ENCODE measurements at places on chromosomes 1 and 21. TPM values are rescaled to one million over a fixed set of nuclear protein-coding genes. Genes with fewer than 3 reads are reported as not detected.

The DMRTA2 gene
- total RNA-seq = 0.42 TPM

The GPR25 gene
- total RNA-seq = not detected

The BMP8B gene
- total RNA-seq = 0.12 TPM

The ARPC5 gene
- 92.0 TPM for total RNA-seq

The CSDE1 gene
- 763 TPM for total RNA-seq

The WNT2B gene
- 4.0 TPM for total RNA-seq

The PLEKHO1 gene
- 142 TPM for total RNA-seq

The PAQR6 gene
- 10.8 TPM for total RNA-seq

The OR2G6 gene
- not detected for total RNA-seq

The S100A4 gene
- total RNA-seq = 4.7 TPM

The DNALI1 gene
- total RNA-seq = 12.2 TPM

GRCh38 chr1:36377791-36378492 is 7.8 kb downstream of the STK40 start:
- DNase-seq = no peak

DNA sequence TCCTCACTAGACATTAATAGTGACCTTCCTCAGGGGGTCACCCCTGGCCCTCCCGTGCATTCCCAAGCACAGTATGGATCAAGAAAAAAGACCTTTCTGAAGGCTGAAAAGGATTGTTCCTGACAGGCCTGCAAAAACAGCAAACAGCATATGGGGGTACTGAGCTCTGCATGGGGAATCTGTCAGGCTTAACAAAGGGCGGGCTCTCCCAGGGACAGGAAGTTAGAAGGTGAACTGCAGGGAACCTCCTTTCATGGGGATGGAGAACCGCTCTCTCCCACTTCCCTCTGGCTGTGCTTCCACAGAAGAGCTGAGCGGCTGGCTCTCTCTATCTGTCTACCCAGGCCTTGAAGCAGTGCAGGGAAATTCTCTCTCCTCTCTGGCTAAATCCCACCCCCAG is 91.7 kb downstream of the DTL start:
- no peak for DNase-seq

DNA sequence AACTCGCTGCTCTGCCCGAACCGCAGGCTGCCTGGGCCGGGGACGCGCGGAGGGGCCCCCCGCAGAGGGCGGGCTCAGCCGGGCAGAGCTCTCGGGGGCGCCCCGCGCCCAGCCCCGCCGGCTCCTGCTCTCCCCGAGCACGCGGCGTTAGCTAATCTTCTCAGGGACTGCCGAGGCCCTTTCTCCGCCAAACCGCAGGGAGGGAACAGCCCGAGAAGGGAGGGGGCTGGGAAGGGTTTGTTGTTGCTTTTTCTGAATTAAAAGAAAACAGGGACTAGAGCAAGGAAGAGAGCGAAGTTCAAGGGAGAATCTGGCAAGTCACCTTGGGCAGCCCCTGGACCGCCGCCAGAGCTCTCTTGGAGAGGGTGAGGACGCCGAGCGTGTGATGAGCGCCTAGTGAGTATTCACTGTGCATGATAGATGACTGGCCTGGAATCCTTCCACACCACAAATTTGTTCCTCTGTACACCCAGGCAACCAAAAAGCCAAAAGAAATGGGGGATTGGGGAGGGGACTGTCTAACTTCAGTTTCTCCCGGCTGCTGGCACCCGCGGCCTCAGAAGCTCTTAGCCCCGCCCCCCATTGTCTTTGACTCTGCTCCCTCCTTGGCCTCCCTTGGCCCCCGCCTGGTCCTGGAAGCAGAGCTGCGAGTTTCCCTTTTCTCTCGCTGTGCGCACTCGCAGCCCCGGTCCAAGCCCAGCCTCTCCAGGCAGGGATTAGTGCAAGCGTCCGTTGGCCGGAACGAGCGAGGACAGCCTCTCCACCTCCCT is 19.7 kb upstream of the LMX1A start:
- DNase-seq = peak; percentile 60

GRCh38 chr1:6157132-6157527 is 23.0 kb downstream of the CHD5 start:
- DNase-seq = no peak

DNA sequence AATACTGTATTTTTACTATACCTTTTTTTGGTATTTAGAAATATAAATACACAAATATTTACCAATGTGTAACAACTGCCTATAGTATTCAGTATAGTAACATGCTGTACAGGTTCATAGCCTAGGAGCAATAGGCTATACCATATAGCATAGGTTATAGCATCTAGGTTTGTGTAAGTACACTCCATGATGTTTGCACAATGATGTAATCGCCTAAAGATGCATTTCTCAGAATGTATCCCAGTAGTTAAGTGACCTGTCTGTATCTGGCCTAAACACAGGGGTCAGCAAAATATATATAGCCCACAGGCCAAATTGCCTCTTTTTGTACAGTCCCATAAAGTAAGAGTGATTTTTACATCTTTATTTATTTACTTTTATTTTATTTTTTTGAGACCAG is 24.2 kb downstream of the ZBTB8OS start:
- DNase-seq = no peak

GRCh38 chr1:76238094-76238628 is 163.6 kb downstream of the ST6GALNAC3 start:
- no peak for DNase-seq

DNA sequence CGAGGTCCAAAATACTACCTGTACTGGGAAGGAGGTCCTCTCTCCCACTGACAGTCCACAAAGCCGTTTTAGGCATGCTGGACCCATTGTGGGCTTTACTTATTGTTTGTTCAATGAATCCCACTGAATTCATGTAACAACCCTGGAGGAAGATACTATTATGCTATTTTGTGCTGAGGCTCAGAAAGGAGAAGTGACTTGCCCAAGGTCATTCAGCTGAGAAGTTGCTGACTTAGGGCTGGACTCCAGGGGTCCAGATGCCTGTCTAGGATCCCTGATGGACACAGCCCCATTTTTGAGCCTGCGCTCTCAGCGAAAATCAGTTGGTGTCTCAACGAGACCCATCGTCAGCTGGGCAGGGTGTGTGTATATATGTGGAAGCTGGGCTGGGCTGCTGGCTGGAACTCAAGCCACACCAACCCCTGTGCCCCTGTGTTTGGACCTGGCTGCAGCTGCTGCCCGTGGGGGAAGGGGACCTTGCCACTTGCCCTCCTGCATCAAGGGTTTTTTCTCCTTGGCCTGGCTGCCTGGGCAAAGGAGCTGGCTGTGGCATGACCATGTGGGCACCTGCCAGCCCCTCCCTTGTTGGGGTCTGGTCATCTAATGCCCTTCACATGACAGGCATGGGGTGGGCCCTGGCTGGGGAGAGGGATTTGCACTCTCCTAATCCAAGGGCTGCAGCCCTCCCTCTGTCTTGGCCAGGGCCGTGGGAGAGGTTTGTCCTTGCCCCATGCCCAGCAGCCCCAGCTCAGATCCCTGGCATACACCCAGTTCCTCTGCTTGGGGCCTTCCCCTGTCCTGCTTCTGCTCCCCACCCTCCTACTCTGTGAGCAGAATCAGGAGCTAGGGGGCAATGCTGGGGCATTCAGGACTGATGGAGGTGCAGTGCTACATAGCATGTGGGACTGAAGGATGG is 15.0 kb downstream of the KCNQ4 start:
- DNase-seq = no peak

- no peak for DNase-seq
These were observed 62.7 kb downstream of the SKI start for GRCh38 chr1:2290595-2291510.

- DNase-seq = no peak
These were observed 81.0 kb downstream of the RPS6KC1 start for GRCh38 chr1:213131851-213132655.

GRCh38 chr1:200670242-200671118 is 773 bp upstream of the DDX59 start:
- DNase-seq = peak; percentile 21

GRCh38 chr21:46617267-46618051 is 12.6 kb upstream of the S100B start:
- no peak for DNase-seq

DNA sequence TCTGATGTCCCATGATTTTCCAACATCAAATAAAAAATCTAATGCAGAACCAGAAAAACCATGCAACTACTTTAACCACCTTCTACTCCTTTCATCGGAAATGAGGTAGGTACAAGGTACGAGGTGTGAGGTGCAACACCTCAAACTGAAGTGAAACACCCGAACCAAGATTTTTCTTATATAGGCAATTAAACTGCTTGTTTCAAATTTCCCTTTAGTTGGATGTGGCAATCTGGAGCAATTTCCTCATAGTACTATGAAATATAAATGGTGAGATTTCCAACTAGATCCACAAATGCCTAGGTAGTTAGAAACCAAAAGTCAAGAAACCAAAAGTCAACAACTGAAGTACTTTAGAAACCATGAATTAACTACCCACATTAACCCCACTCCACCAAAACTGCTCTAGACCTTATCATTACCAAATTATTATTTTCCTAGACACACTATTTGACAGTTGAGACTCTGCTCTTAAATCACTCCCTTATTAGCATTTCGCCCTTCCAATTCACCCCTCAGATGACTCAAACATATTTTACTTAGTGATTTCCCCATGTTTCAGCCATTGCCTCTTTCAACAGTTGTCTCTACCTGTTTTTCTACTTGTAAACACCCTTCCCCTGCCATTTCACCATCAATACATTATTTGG is 37.8 kb downstream of the FUBP1 start:
- no peak for DNase-seq

DNA sequence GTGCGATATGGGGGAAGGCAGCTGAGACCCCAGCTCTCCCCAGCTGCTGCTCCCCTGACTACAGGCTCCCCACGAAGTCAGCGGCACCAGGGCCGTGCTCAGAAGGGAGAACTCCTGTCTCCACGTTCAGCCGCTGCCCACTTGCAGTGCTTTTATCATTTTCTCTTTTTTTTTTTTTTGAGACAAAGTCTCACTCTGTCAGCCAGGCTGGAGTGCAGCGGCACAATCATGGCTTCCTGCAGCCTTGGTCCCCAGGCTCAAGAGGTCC is 933 bp upstream of the FTCD start:
- DNase-seq = no peak

DNA sequence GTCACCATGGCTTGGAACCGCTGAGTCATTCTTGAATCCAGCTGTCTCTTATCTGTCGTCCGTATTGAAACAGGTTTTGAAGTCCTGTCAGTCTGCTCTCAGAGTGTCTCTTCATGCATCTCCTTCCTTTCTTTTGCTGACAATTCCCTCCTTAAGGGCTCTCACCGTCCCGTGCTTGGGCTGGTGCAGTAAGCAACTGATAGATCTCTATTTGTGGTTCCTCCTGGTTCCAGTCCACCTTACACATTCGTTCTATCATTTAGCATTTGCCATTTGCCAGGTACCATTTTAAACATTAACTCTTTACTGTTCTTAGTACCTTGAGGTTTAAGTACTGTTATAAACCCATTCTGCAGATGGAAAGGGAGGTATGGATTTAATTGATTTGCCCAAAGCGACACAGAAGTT is 88.9 kb downstream of the DYRK1A start:
- DNase-seq = no peak

GRCh38 chr1:214638459-214638807 is 35.4 kb downstream of the CENPF start:
- DNase-seq = no peak
